ENCODE measurements at places on chromosomes 6 and 20.

DNA sequence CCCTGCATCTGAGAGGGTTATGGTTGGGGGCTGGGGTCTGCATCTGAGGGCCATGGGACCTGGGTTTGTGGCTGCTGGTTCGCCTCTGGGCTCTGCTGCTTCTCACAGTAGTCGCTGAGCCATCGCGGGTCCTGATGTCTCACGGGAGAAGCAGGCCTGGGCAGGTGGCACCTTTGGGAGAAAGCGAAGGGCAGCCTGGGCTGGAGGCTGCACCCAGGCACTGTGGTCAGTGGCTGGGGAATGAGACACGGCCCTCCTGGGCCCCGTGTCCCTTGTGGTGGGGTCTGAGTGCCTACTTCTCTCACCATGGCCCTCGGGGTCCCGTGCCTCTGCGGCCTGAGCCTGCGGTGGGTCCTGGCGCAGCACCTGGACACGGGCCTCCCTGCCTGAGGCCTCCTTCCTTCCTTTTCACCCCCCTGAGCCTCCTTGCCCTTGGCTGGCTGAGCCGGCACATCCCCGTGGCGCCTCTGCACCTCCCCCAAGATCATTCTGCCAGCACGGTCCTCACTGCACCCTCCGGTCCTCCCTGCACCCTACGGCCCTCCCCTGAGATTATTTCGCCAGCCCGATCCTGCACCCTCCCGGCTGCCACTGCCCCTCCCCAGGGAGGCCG, 206.0 kb downstream of the ERMARD start:
- DNase-seq, result no peak

DNA sequence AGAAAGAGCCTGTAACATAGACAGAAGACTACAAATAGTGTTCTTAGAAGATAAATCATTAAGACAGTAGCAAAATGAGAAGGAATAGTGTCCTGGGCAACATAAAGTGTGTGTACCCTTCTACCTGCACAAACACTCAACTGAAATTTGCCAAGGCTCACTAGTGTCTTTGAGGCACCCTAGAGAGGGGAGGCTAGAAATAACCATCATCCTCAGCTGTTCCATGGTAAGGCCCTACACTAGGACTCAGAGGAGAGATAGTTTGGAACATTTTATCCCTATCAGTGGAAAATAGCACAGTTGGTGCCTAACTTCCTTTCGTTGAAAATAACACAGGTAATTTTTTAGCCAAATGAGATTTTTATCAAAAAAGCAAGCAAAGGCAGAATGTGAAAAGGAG, 230.7 kb downstream of the LAMA2 start:
- no peak for DNase-seq

DNA sequence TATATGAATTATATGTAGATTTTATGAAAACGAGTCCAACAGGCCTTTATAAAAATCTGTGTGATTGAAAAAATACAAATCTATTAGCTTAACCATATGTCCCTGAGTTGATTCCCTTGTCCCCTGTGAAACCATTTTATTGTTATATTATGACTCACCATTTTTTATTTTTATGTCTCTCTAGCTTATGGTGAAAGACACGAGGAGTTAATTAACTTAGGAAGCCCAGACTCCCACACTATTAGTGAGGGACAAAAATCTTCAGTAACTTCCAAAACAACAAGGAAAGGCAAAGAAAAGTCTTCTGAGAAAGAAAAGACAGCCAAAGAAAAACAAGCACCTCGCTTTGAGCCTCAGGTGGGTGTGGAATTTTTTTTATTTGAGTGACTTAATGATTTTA, 183.1 kb downstream of the ADGB start:
- no peak for DNase-seq

DNA sequence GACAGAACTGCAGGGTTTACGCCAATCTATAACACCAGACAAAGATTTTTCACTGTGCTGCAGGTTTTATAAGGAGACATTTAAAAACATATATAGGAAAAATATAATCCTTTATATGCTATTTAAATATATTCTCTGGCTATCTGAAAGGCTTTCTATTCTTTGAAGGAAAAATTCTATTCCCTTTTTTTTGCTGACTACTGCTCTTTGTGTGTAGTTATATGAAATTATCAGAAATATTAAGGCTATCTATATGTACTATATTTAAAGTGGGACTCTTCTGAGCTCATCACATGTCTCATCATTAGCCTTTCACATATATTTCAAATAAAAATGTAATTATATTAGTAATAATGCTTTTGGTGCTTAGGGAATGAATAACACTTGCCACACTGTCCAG, 930.7 kb downstream of the EYS start:
- DNase-seq, result no peak

GRCh38 chr6:150528648-150529285, 70.9 kb upstream of the PLEKHG1 start:
- DNase-seq, result no peak

- no peak for DNase-seq
Observed at GRCh38 chr6:47103931-47104330, 61.8 kb upstream of the ADGRF1 start.

All from posterior cingulate gyrus (tissue), 11 donors.